ENCODE measurements at places on chromosomes 1 and 21.

DNA sequence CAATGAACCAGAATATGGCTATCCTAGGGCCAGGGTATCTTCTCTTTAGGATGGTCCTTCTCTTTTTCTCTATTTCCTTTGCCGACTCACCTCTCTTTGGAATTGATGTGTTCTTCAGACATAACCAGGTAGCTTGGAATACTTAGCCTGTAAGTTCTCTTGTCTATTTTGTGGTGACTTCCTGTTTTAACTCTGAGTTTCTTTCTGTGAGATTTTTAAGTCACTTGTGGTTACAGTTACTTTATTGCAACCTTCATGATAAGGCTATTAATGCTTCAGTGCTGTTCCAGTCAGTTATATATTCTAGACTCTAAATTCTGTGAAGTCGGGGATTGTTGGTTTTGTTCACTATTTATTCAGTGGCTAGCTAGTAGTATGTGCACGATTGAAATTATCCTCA, 46.2 kb downstream of the DISP1 start:
- no peak for DNase-seq

DNA sequence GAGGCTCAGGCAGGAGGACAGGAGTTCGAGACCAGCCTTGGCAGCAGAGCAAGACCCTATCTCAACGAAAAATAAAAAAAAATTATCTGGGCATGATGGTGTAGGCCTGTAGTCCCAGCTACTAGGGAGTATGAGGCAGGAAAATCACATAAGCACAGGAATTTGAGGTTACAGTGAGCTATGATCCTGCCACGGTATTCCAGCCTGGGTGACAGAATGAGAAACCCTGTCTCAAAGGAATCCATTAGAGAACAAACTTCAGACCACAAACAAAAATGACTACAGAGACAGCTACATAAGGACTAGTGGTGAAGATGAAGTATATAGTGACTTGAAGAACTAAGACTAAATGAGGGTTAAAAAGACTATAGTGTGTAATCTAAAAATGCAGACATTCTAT, 233.1 kb downstream of the RERE start:
- DNase-seq = no peak

DNA sequence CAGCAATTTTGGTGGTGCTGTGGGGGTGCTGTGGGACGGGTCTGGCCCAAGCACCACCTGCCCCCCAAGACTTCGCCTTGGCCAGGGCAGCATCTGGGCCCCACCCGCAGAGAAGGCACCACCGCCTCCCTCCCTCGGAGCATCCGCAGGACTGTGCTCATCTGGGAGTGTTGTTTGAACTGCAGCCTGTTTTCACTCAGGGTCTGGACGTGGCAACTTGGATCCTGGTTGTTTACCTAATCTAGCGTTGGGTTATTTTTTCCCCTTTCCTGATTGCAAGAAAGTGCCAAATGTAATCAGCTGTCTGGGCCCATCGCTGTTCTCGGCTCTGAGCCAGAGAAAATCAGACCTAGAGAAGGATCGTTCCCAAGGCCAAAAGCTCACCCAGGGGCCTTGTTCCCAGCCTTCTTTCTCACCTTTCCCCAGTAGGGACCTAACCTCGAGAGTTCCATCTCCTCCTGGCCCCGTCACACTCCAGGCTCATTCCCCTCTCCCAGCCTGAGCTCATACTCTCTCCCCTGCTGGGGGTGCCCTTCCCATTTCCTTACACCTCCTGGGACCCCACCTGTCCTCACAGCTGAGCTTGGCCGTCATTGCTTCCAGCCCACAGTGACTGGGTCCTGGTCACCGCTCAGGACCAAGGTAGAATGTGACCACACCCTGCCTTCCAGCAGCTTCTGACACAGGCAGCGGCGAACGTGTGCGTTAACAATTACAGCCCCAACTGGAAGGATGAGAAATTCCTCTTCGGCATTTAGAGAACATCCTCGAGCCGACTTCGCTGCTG, 72.0 kb upstream of the FAM20B start:
- no peak for DNase-seq

- DNase-seq = no peak
Measured at GRCh38 chr1:154880671-154881070, 10.6 kb upstream of the KCNN3 start.

DNA sequence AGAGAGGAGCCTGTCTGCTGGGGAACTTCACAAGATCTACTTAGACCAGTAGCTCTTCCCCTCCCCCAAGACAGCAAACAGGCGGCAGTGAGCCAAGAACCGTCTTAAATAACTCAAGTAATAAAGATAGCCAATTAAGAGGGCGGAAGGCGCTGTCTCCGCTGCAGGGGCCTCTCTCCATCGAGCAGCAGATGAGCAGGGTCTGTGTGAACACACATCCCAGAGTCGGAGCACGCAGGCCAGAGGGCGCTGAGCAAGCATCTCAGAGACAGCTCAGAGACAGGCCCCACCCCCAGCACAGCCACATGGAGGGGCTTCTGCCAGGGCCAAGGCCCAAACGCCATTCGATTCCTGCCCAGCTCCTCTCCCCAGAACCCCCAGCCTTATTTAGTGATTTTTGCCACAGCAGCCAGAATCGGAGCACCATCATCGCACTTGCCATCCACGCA, 11.1 kb downstream of the IFFO2 start:
- DNase-seq = no peak

DNA sequence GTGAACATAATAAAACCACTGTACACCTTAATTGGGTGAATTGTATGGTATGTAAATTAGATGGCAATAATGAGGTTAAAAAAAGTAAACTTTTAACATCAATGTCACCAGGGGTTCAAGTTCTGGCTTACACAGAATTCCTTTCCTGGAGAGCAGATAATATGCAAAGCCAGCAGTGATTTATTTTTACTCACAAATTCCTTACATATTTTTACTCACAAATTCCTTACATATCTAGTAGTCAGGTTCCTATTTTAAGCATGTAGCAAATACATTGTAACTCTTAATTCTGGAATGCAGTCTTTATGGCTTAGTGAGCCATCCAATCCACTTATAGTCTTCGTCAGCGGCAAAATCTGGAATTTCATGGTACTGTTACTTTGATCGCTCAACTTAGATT, 1.3 kb upstream of the UBE4B start:
- no peak for DNase-seq

GRCh38 chr1:38497921-38498656, 361.5 kb downstream of the RRAGC start:
- no peak for DNase-seq

GRCh38 chr1:54596756-54597155, 26.6 kb downstream of the FAM151A start:
- no peak for DNase-seq

DNA sequence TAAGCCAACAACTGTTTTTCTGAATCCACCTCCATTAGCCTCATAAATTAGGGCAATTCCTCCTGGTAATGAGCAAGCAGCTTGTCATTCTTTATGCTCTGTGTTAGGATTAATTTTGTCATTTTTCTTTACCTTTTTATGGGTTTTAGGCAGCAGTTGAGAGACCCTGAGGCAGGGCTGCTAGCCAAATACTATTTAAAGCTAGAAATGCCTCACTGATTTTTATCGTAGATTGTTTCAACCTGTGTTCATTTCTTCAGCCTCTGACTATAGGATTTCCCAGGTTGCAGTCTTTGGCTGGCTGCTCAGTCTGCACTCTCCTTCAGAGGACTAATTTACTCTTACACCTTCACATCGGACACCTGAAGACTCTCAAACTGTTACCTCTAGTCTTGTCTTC, 61.9 kb upstream of the RABGAP1L start:
- DNase-seq = no peak

DNA sequence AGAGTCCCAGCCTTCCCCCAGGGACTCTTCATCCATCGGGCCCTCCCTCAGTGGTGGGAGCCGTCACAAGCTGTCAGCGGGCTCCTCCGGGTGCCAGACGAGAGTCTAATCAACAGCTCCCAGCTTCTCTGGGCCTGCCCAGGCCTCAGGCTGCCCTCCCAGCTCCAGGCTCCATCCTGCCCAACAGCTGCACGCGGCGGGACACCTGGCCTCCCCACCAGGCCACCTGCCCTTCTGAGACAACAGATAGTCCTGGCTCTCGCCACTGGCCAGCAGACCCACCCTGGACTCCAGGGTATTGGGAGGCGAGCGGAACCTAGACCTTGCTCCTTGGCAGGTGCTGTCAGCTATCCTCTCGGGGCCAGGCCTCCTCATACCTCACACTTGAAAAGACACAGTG, 3.1 kb downstream of the WNT4 start:
- DNase-seq = no peak

DNA sequence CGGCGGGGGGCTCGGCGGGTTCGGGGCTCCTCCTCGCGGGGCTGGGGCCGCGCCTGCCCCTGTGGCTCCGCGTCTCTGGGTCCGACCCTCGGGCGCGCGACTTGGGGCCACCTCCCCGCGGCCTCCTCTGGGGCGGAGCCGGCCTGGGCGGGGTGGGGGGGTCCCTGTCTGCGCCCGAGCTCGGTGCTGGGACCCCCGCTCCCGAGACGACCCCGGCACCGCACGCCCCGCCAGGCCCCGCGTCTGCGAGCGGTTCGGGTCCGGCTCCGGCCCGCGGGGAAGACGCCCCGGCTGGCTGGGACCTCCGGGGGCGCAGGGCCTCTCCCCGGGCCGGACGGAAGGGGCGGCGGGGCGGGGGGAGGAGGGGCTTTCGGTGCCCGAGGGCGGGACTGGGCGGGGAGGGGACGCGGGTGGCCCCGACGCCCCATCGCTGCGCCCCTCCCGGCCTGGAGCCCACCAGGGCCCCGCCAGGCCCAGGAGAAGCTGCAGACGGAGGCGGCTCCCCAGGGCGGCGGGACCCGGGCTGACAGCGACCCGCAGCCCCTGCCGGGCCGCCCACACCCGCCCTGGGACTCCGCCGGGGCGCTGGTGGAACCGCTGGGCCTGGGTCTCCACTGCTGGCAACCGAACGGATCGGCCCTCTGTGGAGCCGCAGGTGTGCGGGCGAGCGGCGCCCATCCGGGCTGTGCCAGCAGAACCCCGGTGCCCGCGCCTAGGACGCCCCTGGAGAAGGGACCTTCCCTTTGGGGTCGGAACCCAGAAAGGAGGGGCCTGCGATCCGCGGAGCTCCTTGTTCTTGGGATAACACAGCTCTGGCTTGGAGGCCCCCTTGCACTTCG, 610 bp downstream of the COL6A2 start:
- no peak for DNase-seq

GRCh38 chr21:42441963-42442362, 38.3 kb downstream of the UBASH3A start:
- DNase-seq = no peak

- DNase-seq = no peak
Measured at GRCh38 chr1:225811622-225812487, 1.9 kb downstream of the EPHX1 start.

GRCh38 chr1:192887426-192887825, 78.6 kb downstream of the RGS2 start:
- no peak for DNase-seq

- no peak for DNase-seq
Measured at GRCh38 chr1:245465666-245466065, 310.9 kb downstream of the KIF26B start.

DNA sequence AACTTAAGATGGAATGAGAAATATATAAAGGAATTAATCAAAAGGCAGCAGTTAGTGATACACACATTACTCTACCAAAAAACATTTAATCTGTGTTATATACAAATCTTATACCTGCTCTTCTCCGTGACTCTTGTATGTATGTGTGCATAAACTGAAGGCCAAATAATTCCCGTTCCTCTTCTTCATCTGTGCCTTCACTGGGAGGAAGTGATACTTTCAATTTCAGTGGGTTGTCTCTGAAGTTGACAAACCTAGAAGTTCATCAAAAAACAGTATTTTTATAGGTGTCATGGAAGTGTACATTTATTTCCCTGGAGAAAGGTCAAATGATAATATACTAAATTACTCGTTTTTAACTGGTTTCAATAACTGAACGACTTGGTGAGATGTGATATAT, 19.3 kb downstream of the TRMT13 start:
- no peak for DNase-seq

DNA sequence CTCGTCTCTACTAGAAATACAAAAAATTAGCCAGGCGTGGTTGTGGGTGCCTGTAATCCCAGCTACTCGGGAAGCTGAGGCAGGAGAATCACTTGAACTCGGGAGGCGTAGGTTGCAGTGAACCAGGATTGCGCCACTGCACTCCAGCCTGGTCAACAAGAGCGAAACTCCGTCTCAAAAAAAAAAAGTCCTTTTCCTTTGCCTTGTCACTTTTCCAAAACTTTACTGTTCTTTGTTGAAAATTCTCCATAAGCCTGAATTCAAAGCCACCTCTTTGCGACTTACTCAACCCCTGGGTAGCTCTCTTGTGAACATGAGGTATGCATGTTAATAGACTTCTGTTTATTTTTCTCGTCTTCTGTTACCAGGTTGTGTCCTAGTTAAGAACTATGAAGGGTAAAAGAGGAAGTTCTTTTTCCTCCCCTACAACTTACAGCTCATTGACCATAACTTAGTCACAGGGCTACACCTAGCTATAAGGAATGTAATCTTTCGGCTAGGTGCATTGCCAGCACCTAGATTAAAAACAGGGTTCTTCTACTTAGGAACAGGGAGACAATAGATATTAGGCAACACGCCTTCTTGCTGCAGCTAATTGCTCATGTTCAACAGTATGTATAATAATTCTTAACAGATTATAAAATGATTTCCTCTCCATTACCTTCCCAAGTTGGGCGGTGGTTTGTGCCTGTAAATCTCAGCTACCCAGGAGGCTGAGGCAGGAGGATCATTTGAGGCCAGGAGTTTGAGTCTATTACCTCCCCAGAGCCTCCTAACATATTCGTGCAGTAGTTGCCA, 40.9 kb downstream of the PTAFR start:
- no peak for DNase-seq

DNA sequence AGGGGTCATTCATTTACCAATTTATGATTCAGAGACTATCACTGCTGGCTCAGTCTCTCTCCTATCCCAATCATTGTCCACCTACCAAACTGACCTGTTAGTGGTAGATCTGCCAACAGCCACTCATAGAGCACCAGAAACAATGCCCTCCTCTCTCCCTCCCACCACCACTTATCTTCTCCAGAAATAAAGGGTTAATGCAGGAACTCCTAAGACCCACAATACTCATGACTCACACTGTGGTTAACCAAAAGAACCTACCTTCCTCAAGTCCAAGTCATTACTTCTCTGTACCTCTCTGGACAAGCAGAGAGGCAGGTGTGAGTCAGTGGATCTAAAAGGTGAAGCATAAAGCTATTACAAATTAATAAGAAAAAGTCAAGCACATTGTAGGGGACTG, 40.9 kb upstream of the CAMK1G start:
- no peak for DNase-seq

GRCh38 chr1:178057141-178057765, 36.7 kb upstream of the RASAL2 start:
- DNase-seq = no peak
